ENCODE measurements at places on chromosomes 7 and 10.

GRCh38 chr7:150356265-150356897, 12.2 kb upstream of the REPIN1 start:
- DNase-seq: no peak

GRCh38 chr7:128809363-128809762, 17.6 kb downstream of the CCDC136 start:
- DNase-seq: no peak

DNA sequence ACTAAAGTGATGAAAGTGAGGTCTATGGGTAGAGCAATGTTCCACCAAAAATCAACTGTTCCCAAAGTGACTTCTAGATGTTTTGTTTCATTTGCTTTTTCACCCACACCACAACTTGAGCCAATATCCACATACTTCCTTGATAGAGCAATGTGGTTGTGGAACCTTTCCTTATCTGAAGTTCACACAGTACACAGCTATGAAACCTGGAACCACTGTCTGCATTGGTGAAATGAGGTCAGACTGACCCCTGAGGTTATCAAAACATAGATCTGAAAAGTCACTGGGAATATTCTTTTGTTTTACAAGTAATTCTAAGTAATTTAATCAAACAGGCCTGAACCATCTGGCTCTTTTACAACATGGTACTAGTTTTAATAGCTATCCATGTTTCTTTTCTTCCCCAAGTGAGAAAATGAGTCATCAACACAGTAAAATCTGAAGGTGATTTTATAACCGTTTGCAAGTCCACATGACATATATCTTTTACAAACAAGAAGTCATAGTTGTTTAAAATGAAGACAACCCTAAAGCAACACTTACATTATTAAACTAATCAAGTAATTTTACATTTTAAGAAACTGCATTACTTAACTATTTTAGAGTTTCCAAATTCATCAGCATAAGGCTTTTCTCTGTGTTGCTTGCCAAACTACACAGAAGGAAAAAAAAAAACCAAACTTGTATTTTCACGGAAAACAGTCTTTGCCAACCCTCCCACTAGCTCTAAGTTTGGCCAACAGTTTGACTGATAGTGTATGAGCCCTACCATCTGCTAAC, 80.3 kb downstream of the LRRC17 start:
- DNase-seq: no peak

DNA sequence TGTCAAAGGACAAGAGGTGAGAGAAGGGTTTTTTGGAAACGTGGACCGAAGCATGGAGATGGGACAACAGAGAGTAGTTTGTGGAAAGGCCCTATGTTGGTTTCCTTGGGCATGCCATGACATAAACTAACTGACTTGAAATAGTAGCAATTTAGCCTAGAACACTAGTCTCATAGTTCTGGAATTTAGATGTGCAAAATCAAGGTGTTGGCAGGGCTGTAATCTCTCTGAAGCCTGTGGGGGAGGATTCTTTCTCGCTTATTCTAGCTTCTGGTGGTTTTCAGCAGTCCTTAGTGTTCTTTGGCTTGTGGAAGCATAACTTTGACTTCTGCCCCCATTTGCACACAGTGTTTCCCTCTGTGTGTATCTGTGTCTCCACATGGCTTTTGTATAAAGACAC, 283.4 kb downstream of the GFRA1 start:
- no peak for DNase-seq

DNA sequence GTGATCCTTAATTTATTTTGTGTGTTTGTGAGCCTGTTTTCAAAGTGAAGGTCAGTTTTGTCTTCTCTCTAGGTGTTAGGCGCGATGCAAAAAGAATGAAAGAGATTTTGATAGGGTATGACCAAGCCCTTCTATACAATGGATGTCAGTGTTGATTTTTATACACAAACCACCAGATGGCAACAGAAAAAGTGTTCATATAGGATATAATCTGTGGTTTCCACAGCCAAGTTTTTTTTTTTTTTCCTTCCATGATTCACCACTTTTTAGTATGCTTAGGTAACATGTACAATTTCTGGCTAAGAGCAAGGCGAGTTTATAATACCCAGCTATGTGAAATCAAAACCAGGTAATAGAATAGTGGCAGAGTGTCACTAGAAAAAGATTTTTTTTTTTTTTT, 8.1 kb downstream of the SDK1 start:
- no peak for DNase-seq

GRCh38 chr10:73925539-73925938, 14.6 kb downstream of the PLAU start:
- DNase-seq: no peak

- no peak for DNase-seq
Measured at GRCh38 chr10:132617737-132618052, 80.1 kb downstream of the INPP5A start.

- no peak for DNase-seq
Measured at GRCh38 chr7:117480978-117481377, 1.2 kb downstream of the CFTR start.

GRCh38 chr10:116208956-116209567, 63.9 kb downstream of the GFRA1 start:
- DNase-seq: no peak

- DNase-seq: no peak
Measured at GRCh38 chr7:574661-575395, 55.2 kb upstream of the PDGFA start.

DNA sequence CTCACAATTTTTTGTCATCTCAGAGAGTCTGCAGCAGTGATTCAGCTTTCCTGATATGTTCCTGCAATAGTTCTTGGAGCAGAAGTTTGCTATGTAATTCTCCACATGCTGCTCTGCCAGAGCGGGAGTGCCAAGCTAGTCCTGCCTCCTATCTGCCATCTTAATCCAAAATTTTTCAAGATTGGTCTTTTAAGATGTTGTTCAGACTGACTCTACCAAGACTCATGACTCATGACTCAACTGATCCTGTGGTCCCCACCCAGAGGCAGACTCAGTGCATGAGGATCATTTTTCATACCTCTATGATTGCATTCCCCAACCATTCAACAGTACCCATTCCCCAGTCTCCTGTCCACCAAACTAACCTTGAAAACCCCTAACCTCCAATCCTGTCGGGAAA, 470.8 kb downstream of the INHBA start:
- no peak for DNase-seq

GRCh38 chr10:58818900-58819299, 306.2 kb downstream of the BICC1 start:
- no peak for DNase-seq

DNA sequence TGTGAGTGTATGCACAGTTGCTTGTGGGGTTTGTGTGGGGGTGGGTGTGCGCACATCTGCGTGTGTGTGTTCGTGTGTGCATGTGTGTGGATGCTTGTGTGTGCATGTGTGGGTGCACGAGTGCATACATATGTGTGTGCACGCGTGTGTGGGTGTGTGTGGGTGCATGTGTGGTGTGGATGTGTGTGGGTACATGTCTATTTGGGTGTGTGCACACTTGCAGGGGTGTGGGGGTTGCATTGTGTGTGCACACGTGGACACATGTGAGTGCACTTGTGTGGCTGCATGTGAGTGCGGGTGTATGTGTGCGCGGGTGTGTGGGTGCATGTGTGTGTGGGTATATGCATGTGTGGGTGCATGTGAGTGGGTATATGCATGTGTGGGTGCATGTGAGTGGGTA, 73.7 kb downstream of the NKX6-2 start:
- DNase-seq: no peak

- no peak for DNase-seq
Measured at GRCh38 chr7:123051916-123052315, 56.4 kb upstream of the TAS2R16 start.

DNA sequence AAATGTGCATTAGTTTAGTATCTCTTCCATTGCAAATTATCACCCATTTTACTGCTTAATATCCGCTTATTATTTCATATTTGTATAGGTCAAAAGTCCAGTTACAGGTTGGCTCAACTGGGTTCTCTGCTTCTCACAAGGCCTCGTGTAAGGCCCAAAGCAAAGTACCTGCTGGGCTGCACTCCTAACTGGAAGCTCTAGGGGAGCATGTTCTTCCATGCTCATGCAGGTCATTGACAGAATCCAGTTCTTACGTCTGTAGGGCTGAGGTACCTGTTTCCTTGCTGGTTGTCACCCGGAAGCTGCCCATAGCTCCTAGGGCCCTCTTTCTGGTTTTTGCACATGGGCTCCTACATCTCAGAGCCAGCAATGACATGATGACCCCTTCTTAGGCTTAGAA, 79.6 kb downstream of the RAPGEF5 start:
- DNase-seq: no peak

DNA sequence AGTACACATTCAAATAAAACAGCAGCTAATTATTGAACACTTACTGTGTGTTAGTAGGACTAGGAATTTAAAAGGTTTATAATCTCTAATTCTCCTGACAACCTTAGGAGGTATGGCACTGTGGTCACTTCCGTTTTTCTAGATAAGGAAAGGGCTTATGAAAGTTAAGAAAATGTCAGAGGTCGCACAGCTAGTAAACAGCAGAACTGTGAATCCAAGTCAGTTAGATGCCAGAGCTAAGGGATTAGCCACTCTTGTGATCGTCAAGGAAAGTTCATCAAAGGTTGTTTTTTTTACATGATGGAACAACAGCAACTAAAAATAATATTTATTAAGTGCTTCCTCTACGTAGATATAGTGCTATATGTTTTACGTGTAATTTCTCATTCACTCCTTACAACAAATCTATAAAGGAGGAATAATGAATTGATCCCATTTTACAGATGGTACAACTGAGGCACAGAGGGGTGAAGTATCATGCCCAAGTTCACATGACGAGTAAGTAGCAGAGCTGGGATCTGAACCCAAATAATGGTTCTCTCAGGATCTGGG, 84.9 kb downstream of the NAMPT start:
- DNase-seq: no peak

DNA sequence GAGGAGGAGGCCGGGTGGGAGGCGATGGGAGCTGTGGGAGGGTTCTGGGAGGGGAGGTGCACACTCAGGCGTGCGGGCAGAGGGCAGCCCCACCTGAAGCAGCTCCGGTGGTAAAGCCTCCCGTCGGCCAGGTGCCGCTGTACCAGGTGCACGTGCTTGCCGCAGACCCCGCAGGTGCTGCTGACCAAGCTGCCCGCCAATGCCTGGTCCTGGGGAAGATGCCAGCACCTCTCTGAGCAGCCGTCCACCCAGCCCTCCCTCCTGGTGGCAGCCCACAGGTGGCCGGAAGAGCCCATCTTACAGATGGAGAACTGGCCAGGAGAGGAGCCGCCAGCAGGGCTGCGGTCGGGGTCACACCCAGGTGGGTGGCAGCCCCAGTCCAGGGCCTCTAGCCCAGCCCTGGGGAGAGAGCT, 12.6 kb downstream of the MICALL2 start:
- DNase-seq: no peak

DNA sequence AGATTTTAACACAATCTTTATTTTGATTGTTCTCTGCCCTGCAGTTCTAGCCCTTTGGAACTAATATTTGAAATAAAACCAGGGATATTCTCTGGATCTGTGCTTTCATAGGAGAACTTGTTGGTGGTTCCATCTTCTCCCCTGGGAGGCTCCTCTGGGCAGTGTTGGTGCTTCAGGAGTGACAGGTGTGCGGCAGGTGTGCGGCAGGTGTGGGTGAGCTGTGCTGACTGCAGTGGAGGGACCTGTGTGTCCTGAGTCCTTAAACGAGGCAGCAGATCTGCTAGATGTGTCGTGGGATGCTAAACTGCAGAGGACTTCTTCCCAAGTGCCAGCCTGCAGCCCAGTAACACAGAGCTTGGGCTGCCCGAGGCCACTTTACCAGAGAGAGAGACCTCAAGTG, 98.4 kb downstream of the LYZL1 start:
- DNase-seq: no peak

GRCh38 chr7:95723583-95724180, 48.7 kb upstream of the DYNC1I1 start:
- no peak for DNase-seq

- no peak for DNase-seq
Measured at GRCh38 chr7:95433952-95434556, 774 bp downstream of the PON2 start.

DNA sequence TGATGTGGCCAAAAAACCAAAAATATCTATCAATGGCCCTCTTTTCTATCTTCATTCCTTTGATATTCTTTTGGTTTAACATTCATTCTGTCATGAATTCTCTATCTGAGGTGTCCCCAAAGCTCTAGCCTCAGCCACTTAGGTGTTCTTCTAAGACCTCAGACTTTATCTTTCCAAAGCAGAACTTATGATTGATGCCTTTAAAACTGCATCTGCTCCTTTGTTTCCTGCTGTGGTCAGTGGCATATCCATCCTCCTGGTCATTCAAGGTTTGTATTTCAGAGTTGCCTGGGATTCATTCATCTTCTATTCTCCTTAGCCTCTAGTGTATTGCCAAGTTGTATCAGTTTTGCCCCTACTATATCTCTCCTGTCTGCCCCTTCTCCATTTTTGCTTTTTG, 30.6 kb downstream of the FHIP2A start:
- no peak for DNase-seq

GRCh38 chr7:19401461-19401860, 256.2 kb upstream of the FERD3L start:
- DNase-seq: no peak

DNA sequence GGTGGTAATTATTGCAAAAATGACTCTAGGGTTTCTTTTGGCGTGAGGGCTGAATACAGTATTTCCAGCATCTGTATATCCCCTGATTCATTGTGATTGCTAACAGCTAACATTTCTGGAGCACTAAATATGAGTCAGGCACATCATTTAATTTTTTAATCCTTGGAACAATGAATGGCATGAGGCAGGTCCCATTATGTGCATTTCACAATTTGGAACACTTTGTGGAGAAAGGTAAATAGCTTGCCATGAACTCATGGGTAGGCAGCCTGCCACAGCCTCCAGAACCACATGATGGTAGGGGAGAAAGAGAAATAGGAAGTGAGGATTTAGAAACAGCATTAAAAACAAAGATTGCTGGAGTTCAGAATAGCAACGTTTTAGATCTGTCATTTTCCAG, 1.7 kb downstream of the NPTX2 start:
- DNase-seq: no peak

- DNase-seq: no peak
Measured at GRCh38 chr7:102891693-102892261, 21.0 kb upstream of the LRRC17 start.

GRCh38 chr10:11379771-11380170, 231.7 kb downstream of the USP6NL start:
- DNase-seq: peak; percentile 33

DNA sequence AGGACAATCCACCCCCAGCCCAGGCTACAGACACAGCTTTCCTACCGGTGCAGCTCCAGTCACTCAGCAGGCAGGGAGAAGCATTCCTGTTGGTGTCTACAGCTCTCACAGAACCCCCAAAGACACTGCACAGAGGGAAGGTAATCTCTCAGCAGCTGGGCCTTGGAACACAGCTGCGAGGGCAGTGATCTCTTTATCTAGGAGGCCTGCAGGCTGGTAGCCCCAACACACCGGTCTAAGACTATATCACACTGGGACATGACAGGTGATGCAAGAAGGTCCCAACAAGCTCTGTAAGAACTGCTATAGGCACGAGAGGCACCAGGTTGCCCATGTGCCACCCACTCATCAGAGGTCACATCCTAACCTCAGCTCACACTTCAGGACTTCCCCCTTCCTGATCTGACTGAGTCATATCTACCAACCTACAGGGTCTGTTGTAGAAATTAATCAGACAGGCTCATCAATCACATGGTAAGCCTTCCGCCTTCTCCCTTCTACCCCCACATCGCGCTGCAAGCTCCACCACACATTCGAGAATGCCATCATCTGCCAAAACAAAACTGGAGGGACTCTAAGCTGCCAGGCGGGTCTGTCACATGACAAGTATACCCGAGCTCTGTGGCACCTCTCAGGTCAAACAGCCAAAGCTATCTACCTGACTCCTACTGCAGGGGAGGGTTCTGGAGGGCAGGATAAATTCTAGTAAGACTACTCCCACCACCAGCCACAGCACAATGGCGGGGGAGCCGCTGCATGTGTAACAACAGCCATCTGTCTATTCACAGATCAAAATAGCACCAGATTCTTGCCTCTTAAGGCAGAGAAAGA, 26.1 kb downstream of the FAM53B start:
- DNase-seq: peak; percentile 61

Measured in anterior cingulate cortex (tissue), 58 donors.